Trophoblast cell (in vitro differentiated cells and primary cell): ENCODE measurements at places on chromosomes 12 and 14.

GRCh38 chr12:61891632-61892031 lies 368.6 kb upstream of the USP15 start:
- no peak for DNase-seq

- no peak for DNase-seq
Observed at GRCh38 chr12:100564090-100564489, 9.4 kb upstream of the GAS2L3 start.

DNA sequence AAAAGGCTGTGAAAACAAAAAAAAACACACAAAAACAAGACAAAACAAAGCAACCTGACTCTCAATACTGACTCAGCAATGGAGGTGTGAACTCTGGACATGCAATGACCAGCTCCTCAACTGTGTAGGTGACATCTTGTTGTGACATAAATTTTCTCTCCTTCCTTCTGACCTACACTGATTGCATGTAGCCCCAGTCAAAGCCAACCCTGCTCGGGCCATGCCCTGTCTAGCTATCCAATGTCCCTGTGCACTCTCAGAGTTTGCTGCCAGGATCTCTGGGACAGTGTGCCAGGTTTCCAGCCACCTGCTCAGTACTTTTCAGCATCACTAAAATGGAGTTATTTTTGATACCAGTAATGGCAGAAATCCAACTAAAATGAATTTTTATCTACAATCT lies 18.9 kb upstream of the CRACR2A start:
- DNase-seq = no peak

- no peak for DNase-seq
Observed at GRCh38 chr14:99685151-99685591, 1.1 kb downstream of the CYP46A1 start.

GRCh38 chr14:92703516-92703915 lies 44.9 kb downstream of the LGMN start:
- DNase-seq = no peak
